ENCODE measurements at places on chromosomes 6 and 20.

DNA sequence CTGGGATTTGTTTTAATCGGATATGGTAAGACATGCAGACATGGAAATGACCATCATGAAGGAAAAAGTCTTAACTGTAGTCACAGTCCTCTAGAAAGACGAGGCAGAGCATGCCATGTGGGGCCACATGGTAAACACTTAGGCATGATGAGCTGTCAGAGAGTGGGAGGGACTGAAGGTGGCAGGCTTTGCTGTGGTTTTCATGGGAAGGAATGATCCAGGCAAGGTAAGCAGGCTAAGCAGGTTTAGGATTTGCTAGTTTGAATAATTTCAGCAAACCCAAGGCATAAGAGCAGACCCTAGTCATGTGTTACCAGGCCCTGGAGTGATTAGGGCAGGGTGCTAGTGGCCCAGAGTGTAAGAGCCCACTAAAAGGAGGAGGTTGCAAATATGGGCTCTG is 47.2 kb upstream of the STMND1 start:
- no peak for DNase-seq

- DNase-seq = no peak
These were observed 4.1 kb downstream of the TTLL2 start for GRCh38 chr6:167329014-167329413.

GRCh38 chr20:62590309-62591121 is 51.8 kb upstream of the SLCO4A1 start:
- DNase-seq = no peak

GRCh38 chr20:33676652-33677645 is 2.7 kb upstream of the NECAB3 start:
- DNase-seq = no peak

- DNase-seq = no peak
These were observed 151.7 kb upstream of the RPS6KA2 start for GRCh38 chr6:166778776-166779175.

DNA sequence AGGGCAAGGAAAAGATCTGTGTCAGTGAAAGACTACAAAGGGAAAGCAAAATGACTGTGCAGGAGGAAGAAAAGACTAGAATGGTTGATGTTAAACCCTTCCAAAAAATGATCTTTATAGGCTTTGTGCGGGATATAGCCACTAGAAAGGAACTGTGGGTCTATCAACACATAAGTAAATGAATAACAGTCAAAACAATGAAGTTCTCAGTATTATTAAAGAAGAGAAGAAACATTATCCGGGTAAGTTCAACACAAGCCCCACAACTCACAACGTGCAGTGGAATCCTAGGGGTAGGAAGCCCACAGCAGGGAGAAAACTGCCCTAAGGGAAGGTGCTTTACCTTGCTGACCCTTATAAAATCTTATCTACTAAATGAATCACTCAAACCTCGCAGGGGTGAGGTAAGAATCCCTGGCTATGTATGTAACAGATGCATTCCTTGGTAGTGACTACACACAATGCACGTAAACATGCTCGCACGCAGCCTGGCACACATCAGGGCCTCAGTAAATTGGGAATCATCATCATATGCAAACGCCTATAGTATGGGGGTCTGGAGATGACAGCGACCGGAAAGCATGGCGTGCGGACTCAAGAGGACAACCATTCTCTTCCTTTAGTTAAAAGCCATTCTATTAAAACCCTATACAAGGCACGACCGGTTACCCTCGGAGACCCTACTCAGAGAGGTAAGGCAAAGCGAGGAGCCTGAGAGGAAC is 11.3 kb downstream of the TFAP2A start:
- DNase-seq = no peak

GRCh38 chr20:51500311-51500710 is 42.2 kb downstream of the NFATC2 start:
- no peak for DNase-seq

- no peak for DNase-seq
These were observed 3.0 kb upstream of the CDYL start for GRCh38 chr6:4773181-4773580.

GRCh38 chr20:21074605-21075336 is 31.4 kb downstream of the LINC00237 start:
- DNase-seq = no peak

DNA sequence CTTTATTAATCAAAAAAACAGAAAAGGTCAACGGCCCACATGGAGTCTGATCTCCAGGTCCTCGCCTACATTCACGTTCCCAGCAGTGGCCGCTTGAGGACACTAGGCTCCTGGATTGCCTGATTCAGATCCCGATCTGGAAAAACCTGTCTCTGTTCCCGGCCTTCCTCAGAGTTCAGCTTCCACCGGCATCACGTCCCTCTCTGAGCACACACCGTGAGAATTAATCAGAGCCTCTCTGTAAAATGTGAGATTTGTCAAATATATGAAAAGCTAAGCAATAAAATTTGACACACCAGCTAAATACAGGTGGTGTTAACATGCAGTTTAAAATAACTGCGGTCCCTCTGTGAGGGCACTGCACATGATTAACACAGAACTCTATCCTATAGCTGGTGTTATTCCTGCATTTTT is 122.8 kb upstream of the COL21A1 start:
- DNase-seq = no peak

- no peak for DNase-seq
These were observed 1.2 kb upstream of the TMEM217 start for GRCh38 chr6:37259191-37259590.

GRCh38 chr6:815348-815738 is 122.4 kb upstream of the EXOC2 start:
- no peak for DNase-seq

DNA sequence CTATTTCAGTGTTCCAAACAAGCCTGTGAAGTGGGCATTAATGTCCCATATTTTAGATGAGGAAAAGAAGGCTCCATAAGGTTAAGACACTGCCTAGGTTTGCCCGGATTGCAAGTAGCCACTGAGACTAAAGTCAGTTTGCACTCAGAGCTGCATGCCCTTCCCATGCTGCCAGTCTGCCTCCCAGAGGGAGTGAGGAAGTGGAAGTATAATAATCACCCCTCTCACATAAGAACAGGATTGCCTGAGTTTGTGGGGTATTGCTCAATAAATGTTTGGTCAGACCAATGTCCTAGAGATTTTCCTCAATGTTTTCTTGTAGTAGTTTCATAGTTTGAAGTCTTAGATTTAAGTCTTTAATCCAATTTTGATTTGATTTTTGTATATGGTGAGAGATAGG is 43.9 kb upstream of the CLIC5 start:
- no peak for DNase-seq

GRCh38 chr6:2639896-2640295 is 110.8 kb downstream of the MYLK4 start:
- no peak for DNase-seq

DNA sequence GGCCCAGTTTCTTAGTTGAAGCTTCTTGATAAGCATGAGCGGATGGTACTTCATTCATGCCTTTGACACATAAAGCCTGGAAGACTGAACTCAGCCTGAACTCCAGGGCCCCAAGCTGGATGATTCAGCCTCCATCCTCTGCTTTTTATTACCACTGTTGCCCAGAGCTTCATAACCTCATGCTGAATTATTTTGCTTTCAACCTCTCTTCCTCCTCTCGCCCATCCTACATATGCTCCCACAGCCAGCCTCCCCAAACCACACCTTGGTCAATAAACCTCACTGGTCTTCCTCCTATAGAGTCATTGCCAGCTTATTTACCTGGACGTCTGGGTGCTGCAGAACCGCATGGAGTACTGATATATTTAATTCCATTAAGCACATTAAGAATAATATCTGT is 59.4 kb downstream of the SLC35B3 start:
- no peak for DNase-seq

GRCh38 chr20:49303065-49303552 is 25.3 kb upstream of the ZNFX1 start:
- no peak for DNase-seq

DNA sequence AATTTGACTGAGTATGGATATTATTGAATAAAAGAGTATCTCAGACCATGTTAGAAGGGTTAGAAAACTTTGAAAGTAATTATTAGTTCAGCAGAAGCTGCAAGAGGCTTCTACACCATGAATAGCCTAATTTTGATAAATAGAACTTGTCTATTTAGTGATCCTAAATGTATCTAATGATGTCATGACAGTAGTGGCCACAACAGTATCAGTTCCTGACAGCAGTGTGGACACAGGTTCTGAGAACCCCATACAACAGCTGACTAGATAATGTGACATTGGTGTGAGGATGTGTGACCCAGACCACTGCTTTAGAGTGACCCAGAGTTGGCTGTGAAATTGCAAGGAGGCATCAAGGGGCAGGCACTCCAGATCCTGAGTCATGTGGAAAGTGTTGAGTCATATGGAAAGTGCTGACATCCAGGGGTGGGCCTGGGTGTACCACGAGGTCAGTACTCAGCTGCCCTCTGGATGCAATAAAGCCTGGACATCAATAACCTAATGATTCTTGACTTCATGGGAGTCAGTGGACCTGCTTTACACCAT is 754.7 kb downstream of the DHX35 start:
- no peak for DNase-seq

DNA sequence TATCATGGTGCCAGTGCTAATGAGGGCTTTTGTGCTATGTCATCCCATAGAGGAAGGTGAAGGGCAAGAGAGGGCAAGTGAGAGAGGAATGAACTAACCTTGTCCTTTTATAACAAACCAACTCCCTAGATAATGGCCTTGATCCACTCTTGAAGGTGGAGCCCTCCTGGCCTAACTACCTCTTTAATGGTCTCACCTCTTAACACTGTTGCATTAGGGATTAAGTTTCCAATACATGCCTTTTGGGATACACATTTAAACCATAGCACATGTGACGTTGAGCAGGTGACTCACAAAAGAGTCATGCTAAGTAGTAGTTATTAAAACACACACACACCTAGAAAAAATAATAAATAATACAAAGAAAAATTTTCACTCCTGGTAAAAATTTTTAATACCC is 36.9 kb downstream of the CCN2 start:
- DNase-seq = no peak
